ENCODE measurements at places on chromosomes 1 and 21.

GRCh38 chr1:3880429-3881192 lies 19.5 kb downstream of the C1orf174 start:
- DNase-seq, result no peak

GRCh38 chr1:241837901-241838300 lies 10.1 kb upstream of the EXO1 start:
- no peak for DNase-seq

GRCh38 chr21:34801519-34802132 lies 132.8 kb downstream of the CLIC6 start:
- no peak for DNase-seq

- no peak for DNase-seq
These were observed 287.4 kb upstream of the RUNX1 start for GRCh38 chr21:35336534-35336933.

GRCh38 chr1:109199710-109200109 lies 14.0 kb upstream of the SARS1 start:
- DNase-seq, result no peak

DNA sequence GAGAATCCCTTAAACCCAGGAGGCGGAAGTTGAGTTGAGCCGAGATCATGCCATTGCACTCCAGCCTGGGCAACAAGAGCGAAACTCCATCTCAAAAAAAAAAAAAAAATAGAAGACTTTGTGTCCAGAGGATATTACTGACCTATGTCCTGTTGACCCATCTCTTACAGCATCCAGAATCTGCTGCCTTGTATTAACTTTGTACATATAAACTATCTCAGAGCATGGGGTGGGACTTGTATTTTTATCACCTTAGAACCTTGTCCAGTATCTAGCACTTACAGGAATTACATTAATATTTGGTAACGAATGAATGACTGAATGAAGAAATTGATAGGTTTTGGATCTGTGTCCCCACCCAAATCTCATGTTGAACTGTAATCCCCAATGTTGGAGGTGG lies 117.8 kb downstream of the TGFBR3 start:
- no peak for DNase-seq

GRCh38 chr1:153800516-153800915 lies 25.3 kb downstream of the SLC27A3 start:
- no peak for DNase-seq

GRCh38 chr1:160560045-160560705 lies 19.1 kb downstream of the CD84 start:
- no peak for DNase-seq

All from osteoblast (primary cell).